WTC11 (cell line): ENCODE measurements at places on chromosomes 2 and 18. TPM values are rescaled to one million over a fixed set of nuclear protein-coding genes. Genes with fewer than 3 reads are reported as not detected.

GRCh38 chr2:148479398-148479797, 165.2 kb upstream of the EPC2 start:
- no peak for DNase-seq

The GNAL gene
- 22.3 to 26.7 TPM (median 23.9 TPM) in 3 replicates for total RNA-seq

- no peak for DNase-seq
Measured at GRCh38 chr2:149573760-149574159, 13.8 kb downstream of the MMADHC start.

GRCh38 chr2:10868465-10869314, 43.0 kb upstream of the KCNF1 start:
- DNase-seq, result no peak

- DNase-seq, result no peak
Measured at GRCh38 chr2:233227346-233227978, 24.0 kb upstream of the ATG16L1 start.

- DNase-seq, result peak; percentile 94
Measured at GRCh38 chr2:70301344-70302194, at the start of gene FAM136A. FAM136A (minus strand) TSS chr2:70302067; CDS start chr2:70302011, 56 bp downstream.

DNA sequence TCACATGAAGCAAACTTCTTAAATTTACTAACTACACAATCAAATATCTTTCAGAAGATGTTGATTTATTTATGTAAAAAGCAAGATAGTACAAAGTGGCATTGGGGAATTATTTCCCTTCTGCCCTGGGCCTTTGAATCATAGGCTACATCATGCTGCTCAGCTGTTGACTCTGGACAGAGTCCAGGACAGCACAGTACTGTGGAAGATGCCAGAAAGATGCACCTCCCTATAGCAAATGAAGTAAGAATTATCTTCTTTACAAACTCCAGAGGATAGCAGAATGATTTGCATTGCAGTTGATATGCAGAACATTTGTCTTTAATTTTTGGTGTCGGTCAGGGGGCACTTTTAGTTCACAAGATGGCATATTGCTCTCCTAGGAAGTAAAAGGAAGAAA, 1354.5 kb upstream of the ZEB2 start:
- DNase-seq, result no peak

DNA sequence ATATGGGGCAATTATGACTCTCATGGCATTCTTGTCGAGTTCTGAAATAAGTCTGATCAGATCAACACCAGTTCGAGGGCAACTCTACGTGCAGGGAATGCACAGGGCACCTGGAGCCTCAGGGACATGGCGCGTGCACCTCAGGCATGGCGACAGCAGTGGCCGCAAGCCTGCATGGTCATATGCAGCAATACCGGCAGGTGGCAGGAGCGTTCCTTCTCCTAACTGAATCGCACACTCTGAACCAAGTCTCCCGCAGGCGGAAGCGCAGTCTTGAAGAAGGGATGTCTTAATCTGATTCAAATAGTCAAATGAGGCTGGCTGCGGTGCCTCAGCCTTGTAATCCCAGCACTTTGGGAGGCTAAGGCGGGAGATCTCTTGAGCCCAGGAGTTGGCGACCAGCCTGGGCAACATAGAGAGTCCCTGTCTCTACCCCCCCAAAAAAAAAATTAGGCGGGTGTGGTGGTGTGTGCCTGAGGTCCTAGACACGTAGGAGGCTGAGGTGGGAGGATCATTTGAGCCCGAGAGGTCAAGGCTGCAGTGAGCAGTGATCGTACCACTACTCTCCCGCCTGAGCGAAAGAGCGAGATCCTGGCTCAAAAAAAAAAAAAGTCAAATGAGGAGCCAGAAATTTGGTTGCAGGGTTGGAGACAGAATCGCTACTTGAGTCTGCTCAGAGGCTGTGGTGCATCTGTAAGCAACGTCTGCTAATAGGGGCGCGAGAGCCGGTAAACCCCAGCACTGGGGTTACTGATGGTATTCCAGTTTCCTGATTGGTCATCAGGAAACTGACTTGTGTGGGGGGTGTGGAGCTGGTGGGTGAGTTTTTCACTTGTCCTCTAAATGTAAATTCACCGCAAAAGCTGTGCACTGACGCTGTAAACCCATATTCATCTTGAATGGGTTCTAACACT, 28.8 kb downstream of the FHL2 start:
- peak; percentile 92 for DNase-seq

The POTEC gene
- not detected in 3 replicates for total RNA-seq

DNA sequence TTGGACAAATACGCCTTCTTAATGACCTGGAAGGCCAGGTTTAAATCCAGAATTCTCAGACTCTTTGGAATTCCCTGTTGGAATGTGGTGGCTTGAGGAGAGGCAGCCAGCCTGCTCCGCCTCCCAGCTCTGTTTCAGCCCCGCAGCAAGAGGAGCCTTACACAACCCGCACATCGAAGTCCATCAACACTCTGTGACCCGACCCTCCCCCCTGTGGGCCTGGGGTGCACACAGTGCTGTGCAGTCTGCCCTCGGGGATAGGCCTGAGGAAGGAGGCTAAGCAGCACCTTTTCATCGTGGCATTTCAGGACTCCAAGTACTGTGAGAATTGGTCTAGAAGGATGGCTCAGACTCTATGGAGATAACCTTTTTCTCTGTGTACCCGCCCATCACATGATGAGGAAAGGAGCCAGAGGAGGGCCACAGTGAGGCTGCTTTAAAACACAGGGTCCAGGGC, 73.7 kb downstream of the GREB1L start:
- DNase-seq, result peak; percentile 58

DNA sequence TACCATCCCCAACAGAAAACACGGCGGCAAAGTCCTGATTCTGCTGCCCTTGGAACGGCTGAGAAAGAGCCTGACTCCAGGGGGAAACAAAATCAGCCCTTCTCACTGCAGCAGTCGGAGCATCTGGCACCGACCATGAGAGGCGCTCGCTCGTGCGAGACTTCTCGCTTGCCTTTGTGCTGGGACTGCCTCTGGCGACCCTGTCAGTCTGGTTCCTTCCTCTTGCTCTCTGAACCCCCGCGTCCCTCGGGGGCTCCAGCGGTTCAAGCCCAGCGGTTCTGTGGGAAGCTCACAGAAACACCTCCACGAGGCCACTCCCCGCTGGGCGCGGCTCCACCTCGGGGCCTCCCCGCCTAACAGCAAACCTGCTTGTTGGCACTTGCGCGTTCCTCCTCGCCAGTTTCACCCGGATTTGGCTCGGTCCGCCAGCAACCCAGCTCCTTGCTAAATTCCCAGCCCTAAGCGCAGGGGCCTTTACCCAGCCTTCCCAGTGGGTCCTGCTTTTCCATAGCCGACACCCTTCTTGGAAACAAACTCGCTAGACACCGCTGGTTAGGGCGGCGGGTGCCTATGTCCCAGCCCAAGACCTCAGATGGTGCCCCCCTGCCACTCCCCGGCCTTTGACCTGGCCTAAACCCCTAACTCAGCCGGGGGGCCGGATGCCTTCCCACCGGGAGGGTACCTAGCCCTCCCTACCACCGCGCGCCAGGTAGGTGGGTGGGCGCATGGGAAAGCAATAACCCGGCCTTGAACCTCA, 2.2 kb downstream of the RND3 start:
- DNase-seq, result peak; percentile 67

- no peak for DNase-seq
Measured at GRCh38 chr2:215522237-215522636, 86.4 kb upstream of the FN1 start.

GRCh38 chr2:69381337-69381737, 5.7 kb downstream of the GFPT1 start:
- no peak for DNase-seq

The CYS1 gene
- 0.85 to 1.2 TPM (median 1.1 TPM) in 3 replicates for total RNA-seq

GRCh38 chr2:71888751-71889445, 258.8 kb downstream of the CYP26B1 start:
- no peak for DNase-seq

The CHRND gene
- total RNA-seq, result 0.07 to 0.11 TPM in 2 of 3 replicates, not detected in the other

The REL gene
- 6.9 to 8.4 TPM (median 7.0 TPM) in 3 replicates for total RNA-seq

GRCh38 chr2:129400826-129401225, 578.6 kb upstream of the RAB6C start:
- DNase-seq, result no peak

DNA sequence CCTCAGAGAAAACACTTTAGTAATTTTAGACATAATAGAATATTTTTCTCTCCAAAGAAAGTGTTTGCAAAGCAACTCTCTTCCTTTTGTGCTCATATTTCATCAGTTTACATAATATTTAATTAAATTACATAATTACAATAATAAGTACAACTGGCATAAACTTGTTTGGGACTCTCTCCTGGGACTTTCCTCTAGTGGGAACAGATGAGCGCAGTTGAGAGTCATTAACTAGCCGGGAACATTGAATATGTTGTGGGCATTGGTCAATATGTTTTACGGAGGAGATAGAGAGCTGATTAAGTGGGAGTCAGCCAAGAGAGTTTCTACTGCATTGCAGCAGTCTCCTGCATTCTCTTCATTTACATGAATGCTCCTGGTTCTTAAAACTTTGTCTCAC, 607.7 kb downstream of the ARHGAP15 start:
- DNase-seq, result no peak

DNA sequence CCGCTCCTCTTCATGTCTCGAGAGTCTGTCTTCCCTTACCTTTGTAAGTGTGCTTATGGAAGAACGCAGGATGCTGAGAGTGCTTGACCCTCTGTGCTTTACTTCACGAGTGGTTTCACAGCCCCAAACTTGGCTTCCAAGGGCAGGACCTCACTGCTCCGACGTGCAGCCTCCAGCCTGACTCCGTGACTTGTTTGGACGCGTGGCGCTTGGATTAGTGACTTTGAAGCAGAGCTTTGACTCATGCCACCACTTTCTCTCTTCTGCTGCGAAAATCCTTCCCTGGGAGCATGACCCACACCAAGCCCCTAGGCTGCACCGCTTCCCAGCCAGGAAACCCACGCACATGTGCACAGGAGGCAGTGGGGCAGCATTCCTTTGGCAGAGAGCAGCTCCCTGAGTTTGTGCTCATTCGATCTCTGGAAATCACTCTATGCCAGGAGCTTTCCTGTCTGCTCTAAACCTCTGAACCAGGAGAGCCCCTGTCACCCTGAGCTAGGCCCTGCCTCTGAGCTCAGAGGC, 207.8 kb upstream of the HS6ST1 start:
- no peak for DNase-seq

The BIN1 gene
- total RNA-seq, result 38.9 to 42.5 TPM (median 41.6 TPM) in 3 replicates

DNA sequence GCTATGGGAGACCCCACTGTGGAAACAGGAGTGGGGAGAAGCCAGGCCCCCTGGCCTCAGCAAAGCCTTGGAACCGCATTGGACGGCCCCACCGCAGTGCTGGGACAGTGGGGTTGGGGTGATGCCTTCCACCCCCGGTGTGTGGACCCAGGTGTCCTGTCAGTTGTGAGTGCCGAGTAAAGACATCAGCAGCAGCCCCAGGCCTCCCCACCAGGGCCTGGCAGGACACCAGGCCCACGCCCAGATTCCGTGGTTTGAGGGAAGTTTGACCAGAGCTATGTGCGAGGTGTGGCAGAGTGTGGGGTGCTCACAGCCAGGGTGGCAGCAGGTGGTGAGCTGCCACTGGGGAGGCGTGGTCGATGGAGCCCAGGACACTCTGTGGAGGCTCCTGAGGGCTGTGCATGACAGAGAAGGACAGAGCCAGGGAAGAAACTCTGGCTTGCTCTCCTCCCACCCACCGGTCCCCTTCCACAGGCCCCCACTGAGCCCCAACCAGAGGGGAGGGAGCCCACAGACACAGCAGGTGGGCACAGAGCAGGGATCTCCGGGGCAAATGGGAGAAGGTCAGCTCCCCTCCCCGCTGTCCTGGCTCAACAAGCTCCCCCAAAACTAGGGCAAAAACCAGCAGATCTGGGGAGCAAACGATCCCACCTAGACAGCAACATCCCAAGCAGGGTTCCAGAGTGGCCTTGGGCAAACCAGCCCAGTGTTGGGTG, 69.1 kb downstream of the TWIST2 start:
- DNase-seq, result no peak

The CDH19 gene
- total RNA-seq, result 0.07 to 0.14 TPM in 2 of 3 replicates, not detected in the other

The GREB1L gene
- 0.02 to 0.26 TPM (median 0.11 TPM) in 3 replicates for total RNA-seq

The ZNF516 gene
- 47.3 to 58.6 TPM (median 50.1 TPM) in 3 replicates for total RNA-seq

The GPBAR1 gene
- total RNA-seq, result 0.20 to 0.39 TPM (median 0.25 TPM) in 3 replicates

- DNase-seq, result no peak
Measured at GRCh38 chr18:5287854-5288253, 7.7 kb downstream of the ZBTB14 start.

- DNase-seq, result no peak
Measured at GRCh38 chr2:171410624-171411023, 23.2 kb downstream of the METTL8 start.

DNA sequence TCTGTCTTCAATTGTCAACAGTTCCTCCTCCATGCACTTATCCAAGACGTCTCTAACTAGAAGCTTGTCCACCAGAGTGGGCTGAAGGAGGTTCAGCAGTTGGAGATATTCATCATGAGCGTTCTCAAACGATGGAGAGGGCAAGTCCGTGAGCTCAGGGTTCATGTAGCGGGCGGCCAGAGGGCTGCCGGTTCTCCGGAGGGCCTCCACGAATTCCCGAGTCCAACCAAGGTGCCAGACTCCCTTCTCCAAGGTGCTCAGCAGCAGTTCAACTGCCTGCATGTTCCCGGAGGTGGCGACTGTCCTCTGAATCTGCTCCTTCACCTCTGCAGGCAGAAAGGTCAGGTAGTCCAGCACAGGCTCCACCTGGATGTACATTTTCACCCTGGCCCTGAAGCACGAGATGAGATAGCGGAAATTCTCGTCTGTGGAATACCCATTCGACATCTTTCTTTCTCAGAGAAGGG, 590 bp downstream of the IFIH1 start:
- DNase-seq, result peak; percentile 26

DNA sequence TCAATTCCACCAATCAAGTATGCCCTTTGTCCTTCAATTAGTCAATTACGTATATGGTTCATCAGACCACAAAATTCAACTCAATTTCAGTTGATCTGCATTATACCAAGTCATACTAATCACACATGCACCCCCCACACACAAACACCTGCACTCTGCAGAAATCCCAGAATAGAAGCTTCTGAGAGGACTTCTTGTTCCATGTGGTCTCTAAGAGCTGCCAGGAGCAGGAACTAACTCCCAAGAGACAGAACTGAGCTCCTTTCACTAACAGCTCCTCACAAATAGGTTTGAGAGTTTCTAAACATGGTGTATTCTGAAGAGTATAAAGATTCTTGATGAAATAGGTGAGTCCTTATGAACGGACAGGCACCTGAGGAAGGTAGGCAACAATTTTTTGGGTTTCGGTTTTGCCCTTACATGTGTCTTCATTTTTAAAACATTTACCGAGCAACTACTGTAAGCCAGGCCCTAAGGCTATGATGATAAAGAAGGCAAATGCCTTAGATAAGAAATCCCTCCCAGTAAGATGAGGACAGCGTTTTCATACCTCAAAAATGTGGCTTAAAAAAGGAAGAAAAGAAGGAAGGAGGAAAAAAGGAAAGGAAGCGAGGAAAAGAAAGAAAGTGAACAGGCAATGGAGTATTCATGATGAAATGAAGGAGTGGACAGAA, 183.1 kb downstream of the PID1 start:
- DNase-seq, result no peak

GRCh38 chr2:206408323-206409320, 34.7 kb upstream of the ADAM23 start:
- no peak for DNase-seq

GRCh38 chr2:98282109-98282508, 64.1 kb upstream of the CNGA3 start:
- DNase-seq, result no peak
